ENCODE measurements at places on chromosomes 11 and 22.

DNA sequence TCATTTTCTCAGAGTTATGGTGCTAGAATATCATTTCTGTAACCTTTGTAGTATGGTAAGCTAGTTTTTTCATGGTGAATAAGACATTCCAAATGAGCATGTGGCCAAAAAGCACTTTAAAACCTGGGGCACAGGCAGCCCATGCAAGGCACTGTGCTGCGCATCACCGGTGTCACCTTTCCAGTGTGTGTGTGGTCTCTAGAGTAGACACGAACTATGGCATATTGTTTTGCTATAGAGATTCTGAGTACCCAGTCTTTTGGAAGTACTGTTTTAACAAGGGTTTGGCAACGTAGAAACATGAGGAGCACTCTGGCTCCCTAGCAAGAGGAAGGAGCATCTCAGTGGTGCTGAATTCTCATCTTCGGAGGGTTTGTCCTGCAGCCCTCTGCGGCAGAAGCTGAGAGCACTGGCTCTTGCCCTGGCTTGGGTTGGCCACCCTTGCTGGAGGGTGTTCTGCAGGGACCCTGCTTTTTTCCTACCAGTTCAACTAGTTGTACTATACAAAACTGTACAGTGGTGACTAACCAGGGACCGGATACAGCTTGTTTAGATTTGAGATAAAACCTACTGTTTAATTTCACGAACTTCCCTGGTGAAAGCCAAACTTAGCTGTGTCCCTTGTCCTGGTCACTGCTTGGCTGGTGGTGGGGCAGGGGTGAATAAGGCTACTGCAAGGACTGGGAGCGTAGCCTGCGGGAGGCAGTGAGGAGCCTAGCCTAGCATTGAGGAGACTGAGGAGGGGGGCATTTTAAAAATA lies 135.7 kb downstream of the ATXN10 start:
- DNase-seq: no peak

DNA sequence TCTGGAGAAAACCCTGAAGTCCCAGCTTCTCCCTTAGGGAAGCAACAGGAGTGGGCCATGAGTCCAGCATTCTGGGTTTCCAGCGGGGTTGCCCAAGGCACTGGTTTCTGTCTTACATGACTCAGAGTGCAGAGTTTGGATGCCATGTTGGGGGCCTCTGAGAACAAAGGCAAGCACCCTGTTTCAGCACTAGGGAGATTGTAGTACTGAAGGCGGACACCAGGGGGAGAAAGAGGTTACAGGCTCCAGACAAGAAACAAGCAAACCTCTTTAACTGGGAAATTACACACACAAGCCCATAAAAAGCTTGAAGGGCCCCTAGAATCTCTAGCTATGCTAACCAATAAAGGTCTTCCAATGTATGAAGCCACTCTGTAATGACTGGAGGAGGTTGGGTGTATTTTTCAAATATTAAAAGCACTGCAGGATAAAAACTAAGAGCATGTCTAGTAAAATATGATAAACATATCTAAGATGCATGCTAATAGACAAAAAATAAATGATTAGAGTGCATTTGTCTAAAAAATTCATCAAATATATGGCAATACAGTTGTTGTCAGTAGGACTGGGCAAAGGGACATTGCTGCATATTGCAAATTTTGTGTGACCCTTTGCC lies 7.1 kb downstream of the MS4A6E start:
- no peak for DNase-seq

DNA sequence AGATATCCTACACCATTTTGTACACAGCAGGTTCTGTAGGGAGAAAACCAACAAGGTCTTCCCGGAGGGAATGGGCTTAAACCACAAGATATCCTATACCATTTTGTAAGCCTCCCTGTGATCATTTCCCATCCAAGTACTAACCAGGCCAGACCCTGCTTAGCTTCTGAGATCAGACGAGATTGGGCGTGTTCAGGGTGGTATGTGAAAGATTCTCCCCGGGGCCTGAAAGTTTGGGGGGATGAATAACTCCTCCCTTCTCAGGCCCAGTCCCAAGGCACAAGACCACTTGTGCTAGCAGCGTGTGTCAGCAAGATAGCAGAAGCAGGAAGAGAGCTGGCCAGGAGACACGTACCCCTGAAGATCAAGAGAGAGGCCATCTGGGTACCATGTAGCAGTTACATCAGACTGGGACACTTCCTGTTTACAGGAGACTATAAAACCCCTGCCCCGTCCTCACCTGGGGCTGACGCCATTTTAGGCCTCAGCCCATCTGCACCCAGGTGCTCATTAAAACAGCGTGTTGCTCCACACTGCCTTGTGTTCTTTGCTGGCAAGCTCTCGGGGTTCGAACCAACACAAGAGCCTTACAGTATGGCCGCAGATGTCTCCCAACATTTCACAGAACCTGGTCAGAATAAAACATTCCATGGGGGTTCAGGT lies 17.3 kb downstream of the MIF start:
- DNase-seq: no peak

DNA sequence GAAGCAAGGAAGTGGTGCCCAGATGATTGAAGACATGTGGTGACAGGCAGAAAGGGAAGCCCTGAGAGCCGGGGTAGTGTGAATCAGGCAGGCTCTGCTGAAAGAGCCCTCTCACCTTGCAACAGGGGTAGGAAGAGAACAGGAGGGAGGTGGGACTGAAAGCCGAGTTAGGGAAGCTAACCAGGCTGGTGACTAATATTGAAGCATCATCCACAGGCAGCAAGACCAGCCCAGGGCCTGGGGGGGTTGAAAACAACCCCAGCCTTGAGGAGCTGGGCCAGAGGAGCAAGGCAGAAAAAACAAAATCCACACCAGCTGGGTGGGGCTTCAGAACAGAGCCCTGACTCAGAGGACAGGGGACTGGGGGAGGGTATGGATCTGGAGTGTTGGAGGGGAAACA lies 35.0 kb upstream of the CRTAM start:
- DNase-seq: no peak

GRCh38 chr22:47112994-47113852 lies 350.8 kb downstream of the TBC1D22A start:
- peak; percentile 87 for DNase-seq

DNA sequence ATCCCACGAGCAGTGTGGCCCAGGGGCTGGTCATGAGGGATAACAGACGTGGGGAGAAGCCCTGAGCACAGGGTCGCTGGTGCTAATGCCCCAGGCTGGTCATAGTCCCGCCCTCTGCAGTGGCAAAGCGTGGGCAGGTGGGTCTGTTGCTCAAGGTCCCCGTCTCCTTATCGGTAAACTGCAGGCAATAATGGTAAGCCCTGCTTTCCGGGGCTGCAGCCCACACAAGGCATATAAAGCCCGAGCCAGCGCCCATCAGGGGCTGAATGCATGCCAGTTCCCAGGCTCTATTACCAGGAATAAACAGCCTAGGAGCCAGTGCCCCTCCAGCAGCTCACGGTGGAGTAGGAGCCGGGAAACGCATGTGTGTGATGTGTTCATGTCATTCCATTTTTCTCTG lies 261.0 kb downstream of the BRD1 start:
- DNase-seq: peak; percentile 63

- DNase-seq: no peak
Measured at GRCh38 chr11:15073361-15074205, at the start of gene CALCB. Gene CALCB, plus strand, starts transcription at chr11:15073593. Its CDS starts 1,126 bp downstream, at chr11:15074719.

- DNase-seq: no peak
Measured at GRCh38 chr11:80155412-80156017, 714.7 kb upstream of the TENM4 start.

GRCh38 chr11:81420668-81421250 lies 1312.9 kb downstream of the FAM181B start:
- no peak for DNase-seq

DNA sequence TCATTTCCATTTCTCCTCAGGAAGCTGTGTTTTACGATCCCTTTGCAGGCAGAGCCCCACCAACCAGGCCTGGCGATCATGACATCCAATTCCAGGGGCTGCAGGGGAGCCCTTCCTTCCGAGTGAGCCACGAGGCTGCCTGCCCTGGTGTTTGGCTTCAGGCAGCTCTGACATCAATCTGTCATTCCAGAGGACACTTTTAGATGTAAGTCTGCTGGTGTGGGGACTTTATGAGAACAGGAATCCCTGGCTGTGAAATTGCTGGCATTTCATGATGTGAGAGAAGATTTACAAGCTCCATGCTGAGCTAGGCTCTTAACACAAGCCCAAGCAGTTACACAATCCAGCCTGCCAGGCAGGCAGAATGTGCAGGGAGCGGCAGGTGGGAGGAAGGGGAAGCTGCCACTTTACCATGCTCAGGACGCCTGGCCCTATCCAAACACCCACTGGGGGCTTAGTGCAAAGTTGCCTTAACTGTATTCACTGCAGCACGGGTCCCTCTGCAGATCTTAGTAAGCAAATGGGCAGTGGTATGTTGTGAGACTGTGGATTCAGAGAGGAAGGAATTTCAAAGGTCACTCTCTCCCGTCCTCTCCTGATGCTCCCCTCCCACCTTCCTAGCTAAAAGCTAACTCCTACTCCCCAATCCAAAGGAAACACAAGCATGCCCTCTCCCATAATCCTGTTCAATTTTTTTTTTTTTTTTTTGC lies 43.4 kb upstream of the MICAL2 start:
- no peak for DNase-seq

GRCh38 chr11:69978841-69979614 lies 99.1 kb upstream of the ANO1 start:
- DNase-seq: no peak

DNA sequence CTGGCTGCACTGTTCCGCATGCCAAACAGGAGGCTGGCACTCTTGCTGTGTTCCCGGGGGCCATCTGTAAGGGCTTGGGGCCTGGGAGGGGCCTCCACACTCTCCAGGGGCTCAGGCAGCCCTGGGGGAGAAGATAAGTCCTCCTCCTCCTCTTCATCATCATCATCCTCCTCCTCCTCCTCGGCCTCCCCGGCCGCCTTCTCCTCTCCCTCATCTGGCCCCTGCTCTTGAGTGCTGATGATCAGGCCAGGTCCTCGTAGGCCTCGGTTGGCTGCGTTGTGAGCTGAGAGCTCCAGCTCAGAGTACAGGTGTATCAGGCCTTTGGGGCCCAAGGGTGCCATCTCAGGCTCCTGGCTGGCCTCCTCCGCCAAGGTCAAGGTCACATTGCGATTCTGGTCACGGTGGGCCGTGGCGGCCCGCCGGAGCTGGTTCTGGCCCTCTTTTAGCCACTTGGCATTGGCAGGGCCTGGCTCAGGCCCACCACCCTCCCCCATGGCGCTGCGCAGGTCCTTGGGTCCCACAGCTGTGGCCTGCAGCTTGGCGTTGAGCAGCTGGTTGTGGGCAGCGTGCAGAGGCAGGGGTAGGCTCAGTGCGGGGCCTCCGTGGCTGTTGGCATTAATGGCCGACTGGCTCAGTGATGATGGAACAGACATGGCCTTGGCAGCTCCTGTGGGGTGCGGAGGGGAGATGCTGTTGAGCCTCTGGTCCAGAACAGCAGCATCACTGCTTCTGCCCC lies 8.0 kb downstream of the APBB1 start:
- no peak for DNase-seq

- DNase-seq: no peak
Measured at GRCh38 chr11:79026803-79027445, 413.9 kb downstream of the TENM4 start.

DNA sequence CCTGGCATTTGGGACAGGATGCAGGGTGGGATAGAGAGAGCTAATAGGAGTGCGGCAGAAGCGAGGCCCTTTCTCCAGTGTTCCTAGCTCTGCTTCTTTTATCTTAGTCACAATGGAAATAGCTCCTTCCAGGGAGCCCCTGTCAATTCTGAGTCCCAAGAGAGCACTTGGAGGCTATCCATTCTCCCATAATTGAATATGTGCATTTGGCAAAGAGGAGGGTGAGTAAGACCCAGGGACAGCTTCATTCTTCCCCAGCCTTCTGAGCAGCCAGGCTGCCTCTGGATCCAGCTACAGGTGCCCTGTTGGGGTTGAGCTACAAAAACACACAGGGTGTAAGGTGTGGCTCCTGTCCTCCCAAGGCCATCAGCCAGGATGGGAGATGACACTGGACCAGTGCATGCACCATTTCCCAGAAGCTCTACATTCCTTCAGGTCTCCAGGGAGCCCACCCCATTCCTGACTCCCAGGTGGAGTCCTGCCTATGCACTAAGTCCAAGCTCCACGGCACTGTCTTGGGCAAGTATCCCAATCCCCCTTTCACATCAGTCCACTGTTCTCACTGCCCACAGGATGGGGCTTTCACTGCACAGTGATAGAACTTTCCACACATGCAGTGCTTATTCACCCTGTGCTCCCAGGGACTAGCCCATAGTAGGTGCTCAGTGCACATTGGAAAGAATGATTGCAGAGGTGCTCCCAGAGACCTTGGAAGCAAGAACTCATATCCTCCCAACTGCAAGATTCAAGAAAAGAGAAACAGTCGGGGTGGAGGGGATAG lies 6.2 kb downstream of the MS4A10 start:
- peak; percentile 40 for DNase-seq

DNA sequence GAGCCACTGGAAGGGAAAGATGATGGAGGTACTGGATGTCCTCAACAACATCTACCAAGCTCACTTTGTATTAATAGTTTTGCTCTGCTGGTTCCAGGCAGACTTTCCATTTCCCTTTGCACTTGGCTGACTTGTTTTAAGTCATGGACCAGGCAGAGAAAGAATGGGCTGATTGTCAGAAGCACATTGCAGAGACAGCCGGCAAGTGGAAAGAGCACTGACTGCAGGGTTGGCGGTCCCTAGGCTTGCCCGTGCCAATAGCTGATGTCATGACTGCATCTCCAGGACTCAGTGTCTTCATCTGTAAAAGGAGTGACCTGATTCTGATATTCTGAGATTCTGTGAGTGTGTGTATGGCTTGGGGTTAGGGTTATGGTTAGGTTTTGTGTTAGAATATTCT lies 20.9 kb upstream of the NNMT start:
- no peak for DNase-seq

- DNase-seq: no peak
Measured at GRCh38 chr11:8192016-8192895, 23.4 kb upstream of the RIC3 start.

DNA sequence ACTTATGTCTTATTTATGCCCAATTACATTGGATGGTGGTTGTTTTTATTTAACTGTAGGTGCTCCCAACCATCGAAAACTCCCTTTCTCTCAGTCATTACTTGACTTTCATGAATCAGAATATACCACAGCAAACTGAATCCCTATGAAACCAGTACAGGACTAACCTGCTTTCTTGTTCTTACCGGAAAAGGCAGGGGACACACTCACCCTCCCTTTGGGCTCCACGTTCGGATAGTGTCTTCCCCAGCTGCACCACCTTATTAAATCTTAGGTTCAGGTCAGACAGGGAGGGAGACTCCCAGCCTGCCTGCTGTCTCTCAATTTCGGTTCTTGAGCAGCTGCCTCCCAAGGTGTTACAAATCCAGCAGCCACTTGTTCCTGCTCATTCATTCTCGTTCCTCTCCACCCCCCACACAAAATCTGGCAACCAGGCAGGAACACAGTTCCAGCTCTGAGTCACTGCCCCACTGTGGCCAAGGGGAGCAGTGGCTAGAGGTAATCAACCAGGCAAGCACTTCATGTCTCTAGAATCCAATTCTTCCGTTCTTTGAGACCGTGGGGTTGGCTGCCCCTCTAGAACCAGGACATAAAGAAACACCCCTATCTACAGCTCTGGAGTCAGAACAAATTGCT lies 133.0 kb downstream of the PLEKHA7 start:
- no peak for DNase-seq

- no peak for DNase-seq
Measured at GRCh38 chr11:32439501-32440210, 4.3 kb upstream of the WT1 start.

- peak; percentile 60 for DNase-seq
Measured at GRCh38 chr11:17528906-17529843, 15.0 kb downstream of the USH1C start.

GRCh38 chr11:84106541-84106940 lies 820.4 kb upstream of the CCDC90B start:
- no peak for DNase-seq

All from chondrocyte (in vitro differentiated cells).